ENCODE measurements at places on chromosomes 16 and 17.

GRCh38 chr17:61574542-61575351, 16.3 kb downstream of the NACA2 start:
- no peak for DNase-seq

DNA sequence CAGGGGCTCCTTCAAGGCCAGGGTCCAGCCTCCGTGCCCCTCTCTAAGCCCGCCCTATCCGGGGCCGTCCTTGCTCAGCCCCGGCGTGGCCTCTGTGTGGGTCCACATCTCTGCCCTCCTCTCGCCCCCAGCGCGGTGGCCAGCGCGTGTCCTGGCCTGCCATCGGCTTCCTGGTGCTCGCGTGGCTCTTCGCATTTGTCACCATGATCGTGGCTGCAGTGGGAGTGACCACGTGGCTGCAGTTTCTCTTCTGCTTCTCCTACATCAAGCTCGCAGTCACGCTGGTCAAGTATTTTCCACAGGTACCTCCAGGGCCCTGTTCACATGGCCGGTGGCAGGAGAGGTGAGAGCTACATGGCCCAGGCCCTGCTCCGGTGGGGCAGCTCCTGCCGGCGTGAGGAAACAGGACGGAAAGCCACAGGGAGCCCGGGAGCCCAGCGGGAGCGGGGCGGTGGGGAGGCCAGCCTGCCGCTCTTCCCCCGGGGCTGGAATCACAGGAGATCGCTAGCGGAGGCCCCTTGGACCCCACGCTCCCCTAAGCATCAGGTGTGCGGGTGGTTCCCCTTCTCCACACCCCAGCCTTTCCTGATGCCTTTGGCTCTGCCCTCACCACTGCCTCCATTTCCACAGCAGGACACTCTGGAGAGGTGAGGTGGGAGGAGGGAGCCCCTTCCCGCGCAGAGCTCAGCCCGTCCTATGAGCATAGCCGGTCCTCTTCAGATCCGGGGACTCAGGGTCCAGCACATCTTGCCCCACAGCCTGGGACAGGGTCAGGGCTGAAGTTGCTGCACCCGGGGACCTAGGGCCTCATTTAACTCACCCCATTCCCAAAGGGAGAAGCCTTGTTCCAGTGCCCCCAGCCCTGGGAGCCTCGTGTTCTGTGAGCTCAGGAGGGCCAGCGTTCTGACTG, 10.2 kb downstream of the TAX1BP3 start:
- DNase-seq = no peak

DNA sequence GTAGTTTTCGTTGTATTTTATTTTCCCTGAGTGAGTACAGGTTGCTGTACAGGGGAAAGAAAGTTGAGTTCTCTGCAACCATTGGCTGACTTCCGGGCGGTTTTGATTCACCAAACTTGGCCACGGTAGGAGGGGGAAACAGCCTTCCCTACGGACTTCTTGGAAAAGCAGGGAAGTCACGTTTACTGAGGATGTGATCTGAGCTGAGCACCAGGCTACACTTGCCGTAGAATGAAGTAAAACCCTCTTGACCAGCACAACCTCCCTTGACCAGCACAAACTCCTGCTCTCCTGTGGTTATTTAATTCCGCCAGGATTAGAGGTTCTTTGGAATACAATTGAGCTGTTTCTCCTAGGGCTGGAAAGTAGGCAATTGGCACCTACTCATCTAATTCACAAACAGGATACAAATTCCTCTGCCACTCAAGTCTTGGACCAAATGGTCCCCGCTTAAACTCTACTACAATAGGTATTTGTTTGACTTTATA, 242.0 kb upstream of the RBFOX1 start:
- DNase-seq = no peak

DNA sequence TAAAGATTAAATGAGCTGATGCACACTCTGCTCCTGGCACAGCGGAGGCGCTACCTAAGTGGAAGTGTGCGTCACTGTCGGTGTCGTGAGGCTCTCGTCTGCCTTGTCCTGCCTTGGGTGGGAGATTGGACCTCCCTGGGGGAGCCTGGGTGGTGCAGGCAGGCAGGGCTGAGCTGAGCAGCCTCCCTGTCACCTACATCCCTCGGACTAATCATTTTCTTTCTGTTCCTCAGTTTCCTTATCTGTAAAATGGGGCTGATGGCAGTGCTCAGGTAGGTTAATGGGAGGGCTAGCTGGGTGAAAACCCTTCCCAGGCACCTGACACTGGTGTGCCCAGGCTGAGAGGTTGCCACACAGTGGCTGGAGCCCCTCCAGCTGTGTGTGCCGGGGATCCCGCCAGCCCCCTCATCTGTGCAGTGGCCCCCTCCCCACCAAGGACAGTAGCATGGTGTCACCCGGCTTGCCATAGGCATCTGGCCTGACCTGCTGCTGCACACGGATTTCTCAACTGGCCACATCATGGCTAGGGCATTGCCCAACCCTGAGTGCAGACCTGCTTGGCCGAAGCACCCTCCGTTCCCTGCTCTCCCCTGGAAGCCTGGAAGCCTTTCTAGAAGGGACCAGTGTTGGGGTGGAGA, 4.3 kb downstream of the ADCY7 start:
- DNase-seq = no peak

GRCh38 chr17:64148699-64149098, 18.8 kb upstream of the ERN1 start:
- no peak for DNase-seq

DNA sequence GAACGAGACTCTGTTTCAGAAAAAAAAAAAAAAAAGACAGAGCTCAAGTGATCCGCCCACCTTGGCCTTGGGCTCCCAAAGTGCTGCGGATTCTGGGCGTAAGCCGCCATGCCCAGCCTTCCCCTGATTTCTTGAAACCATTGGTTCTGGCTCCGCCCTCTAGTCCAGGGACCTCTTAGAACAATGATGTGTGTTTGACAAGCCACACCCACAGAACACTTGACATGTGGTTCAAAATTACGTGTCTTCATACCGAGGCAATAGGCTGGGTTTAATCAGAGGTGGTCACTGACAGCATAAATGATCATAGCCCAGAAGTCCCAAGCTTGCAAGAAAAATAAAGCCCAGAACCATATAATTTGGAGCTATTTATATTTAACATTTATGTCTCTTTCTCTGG, 23.0 kb downstream of the KNOP1 start:
- no peak for DNase-seq

DNA sequence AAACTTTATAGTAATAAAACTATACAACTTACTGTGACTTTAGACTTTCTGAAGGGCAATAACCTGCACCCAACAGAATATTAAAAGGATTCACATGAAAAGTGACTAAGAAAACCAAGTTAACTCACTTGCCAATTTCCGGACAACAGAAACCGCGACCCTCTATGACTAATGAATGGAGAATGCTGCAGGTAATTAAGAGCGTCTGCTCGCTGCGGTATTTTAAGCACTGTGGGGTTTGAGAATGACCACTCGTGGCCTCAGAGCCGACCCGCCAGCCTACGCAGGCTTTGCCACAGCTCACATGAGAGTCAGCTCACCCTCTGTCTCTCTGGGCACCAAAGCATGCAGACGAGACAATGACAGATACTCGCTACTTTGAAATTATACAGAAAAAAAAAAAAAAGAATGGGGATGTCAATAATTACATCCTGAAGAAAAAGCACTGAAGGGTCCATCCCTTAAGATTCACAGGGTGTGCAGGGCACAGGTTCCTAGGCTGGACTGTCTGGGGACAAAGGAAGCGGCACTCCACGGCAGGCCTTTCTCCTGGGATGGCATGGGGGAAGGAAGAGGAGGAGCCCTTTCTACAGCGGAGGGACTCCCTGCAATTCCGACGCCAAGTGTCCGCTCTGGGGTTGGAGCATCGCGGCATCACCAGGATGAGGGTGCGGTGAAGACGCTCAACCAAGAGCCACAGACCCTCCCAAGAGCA, 35.0 kb downstream of the ZCCHC14 start:
- no peak for DNase-seq

DNA sequence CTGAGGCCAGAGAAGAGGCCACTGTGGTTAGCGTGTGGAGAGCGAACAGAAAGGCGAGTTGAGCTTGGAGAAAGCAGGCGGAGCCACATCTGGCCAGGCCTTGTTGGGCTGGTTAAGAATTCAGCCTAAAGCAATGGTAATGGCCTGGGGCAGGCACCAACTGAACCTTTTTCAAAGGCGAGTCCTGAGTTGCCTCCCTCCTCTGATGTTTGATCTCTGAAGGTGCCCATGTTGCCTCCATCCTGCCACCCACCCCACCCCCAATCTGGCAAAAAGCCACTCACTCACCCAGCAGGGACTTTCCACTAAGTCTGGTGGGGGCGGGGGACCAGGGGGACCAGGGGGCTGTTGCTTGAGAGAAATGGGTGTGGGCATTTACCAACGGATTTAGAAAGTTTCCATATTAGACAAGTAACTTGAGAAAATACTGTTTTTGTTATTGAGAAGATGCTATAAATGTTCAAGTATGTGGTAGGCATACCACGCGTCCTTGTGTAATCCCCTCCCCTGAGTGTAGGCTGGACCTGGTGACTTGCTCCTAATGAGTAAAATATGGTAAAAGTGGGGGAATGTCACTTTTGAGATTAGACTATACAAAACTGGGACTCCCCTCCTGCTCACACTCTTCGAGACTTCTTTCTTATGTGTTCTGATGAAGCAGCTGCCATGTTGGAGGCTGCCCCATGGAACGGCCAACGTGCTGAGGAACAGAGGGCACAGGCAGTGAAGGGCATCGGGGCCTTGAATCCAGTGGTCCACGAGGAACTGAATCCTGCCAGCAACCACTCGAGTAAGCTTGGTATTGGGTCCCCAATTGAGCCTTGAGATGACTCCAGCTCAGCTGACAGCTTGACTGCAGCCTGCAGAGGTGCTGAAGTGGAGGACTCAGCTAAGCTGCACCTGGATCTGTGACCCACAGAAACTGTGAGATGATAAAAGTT, 29.9 kb upstream of the TNS4 start:
- no peak for DNase-seq

- DNase-seq = no peak
These were observed 146.3 kb upstream of the FOXF1 start for GRCh38 chr16:86363836-86364618.

DNA sequence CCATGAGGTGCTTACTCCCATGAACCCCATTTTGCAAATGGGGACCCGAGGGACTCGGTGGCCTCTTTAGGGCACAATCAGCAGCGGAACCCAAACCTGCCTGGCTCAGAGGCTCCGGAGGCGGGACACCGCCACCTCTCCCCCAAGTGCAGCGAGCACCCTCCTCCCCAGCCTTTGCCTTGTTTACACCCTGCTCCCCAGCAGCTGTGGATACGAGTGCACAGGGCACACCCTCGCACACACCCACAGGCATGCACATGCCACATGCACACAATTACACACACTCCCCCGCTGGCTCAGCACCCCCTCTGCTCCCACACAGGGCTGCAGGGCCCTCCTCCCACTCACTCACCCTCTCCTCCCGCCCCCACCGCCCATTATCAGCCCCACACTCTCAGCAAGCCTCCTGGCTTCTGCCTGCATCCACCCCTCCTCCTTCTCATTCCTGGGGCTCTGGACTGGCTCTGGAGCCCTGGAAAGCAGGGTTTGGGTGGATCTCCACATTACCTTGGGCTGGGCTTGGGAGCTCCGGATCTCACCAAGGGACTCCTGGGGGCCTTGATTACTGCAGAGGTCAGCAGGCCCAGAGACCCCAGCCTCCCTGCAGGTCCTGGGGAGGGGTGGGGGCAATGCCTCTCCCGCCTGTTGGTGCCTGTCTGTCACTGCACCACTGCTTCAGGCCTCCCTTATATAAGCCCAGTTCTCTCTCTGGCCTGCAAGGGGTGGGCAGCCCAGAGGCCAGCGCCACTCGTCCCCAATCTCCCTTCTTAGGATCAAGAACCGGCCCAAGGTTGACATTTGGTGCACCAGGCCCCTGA, 6.4 kb downstream of the PDK2 start:
- no peak for DNase-seq

DNA sequence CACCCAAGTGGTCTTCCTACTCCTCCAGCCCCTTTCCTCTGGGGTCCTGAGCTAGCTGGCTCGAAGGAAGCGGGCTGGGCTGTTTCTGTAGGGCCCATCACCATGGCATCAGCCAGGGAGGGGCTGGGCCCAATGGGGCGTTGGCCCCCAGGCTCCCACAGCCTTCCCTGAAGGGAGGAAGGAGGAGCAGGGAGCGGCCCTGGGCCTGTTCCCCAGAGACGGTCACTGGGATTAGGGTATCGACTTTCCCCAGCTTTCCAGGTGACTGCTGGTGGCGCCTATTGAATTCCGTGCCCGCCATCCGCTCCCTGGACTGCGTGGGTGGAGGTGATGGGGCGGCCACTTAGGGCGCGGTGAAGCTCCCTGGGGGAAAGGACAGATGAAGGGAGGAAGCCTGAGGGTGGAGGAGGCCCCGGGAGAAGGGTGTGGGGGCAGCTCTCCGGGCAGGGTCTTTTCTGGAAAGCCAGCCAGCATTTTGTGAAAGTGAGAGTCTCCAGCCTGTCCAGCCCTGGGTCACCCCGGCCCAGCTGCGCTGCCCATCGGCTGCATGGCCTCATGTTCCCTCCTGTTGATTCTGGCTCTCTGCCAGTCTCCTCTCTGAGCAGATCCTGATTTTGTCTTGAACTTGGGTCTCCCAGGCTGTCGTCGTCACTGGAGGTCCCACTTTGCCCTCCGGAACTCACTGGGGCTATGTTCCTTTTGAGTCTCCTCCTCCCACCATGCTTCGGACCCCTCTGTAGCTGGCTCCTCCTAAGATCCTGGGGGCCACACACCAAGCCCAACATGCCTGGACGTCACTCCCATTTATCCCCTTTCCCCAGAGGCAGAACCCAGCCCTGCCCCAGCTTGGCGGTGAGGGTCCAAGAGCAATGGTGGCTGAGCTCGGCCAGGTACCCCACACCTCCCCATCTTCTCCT, 9.8 kb downstream of the NHERF1 start:
- no peak for DNase-seq

DNA sequence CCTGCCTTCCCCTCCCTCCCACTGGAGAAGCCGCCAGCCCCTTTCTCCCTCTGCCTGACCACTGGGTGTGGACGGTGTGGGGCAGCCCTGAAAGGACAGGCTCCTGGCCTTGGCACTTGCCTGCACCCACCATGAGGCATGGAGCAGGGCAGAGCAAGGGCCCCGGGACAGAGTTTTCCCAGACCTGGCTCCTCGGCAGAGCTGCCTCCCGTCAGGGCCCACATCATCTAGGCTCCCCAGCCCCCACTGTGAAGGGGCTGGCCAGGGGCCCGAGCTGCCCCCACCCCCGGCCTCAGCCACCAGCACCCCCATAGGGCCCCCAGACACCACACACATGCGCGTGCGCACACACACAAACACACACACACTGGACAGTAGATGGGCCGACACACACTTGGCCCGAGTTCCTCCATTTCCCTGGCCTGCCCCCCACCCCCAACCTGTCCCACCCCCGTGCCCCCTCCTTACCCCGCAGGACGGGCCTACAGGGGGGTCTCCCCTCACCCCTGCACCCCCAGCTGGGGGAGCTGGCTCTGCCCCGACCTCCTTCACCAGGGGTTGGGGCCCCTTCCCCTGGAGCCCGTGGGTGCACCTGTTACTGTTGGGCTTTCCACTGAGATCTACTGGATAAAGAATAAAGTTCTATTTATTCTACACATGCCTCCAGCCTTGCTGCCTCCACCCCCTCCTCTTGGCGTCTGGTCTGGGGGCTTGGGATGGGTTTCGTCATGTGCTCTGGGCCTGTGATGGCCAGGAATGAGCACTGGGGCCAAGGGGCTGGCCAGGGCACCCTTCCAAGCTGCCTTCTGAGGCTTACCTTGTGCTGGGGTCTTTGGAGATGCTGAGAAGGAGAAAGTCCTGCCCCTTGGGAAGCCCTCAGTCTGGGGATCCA, 7.3 kb downstream of the GJD3 start:
- DNase-seq = no peak
